ENCODE measurements at places on chromosomes 7 and 10.

- DNase-seq: no peak
Observed at GRCh38 chr7:118186501-118186900, 2.5 kb downstream of the LSM8 start.

GRCh38 chr7:28037220-28038010, 143.2 kb downstream of the JAZF1 start:
- no peak for DNase-seq

DNA sequence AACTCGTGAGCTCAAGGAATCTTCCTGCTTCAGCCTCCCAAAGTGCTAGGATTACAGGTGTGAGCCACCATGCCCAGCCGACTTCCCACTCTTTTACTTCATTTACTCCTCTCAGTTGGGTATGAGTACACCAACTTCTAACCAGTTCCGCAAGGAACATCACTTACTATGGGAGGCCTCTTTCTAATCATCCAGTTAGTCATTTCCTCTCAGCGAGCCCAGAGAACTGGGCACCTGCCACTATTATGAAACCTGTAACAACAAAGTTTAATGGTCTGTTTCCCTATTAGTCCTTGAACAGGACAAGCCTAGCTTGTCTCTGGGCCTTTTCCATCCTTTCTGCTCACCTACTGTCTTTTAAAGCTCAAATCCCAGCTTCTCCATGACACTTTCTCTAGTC, 88.8 kb downstream of the DNMBP start:
- no peak for DNase-seq

- no peak for DNase-seq
Observed at GRCh38 chr10:131067690-131068089, 243.8 kb downstream of the TCERG1L start.
